RWPE2 (cell line): ENCODE measurements at places on chromosomes 4 and X.

DNA sequence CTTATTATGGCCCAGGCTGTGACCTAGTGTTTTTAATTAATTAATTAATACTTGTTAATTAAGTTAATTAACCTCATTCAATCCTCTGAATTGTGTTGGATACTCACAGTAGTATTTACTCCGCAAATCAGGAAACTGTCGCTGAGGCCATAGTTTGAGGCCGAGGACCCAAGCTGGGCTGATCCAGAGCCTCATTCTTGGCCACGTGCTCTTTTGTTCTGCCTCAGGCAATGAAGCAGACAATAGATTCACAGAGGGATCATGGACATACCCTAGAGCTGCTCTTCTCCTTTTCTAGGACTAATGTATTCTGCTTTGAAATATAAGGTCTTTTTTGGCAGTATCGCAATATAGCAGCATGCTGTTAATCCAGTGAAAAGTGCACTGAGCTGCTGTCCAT, 24.0 kb upstream of the SNCA start:
- no peak for DNase-seq
- H3K4me1 ChIP-seq, result no peaks in the 10 kb centered on the region
- no peak overlapping the region for H3K4me3 ChIP-seq
- H3K27me3 ChIP-seq, result no peaks in the 10 kb centered on the region
- H3K27ac ChIP-seq, result no peak overlapping the region

- DNase-seq, result no peak
- H3K27ac ChIP-seq, result peak overlapping the region; percentile 80
- H3K4me1 ChIP-seq, result peaks cover 20% of the 10 kb centered on the region
- H3K4me3 ChIP-seq, result no peak overlapping the region
These were observed 26.0 kb downstream of the ARL13A start for GRCh38 chrX:100995469-100995868.

GRCh38 chr4:23084559-23085248, 392.0 kb downstream of the GBA3 start:
- H3K4me3 ChIP-seq, result no peak overlapping the region
- H3K36me3 ChIP-seq, result no peaks in the 10 kb centered on the region
- no peak for DNase-seq

- H3K4me1 ChIP-seq, result peaks cover 4% of the 10 kb centered on the region
- H3K27me3 ChIP-seq, result no peaks in the 10 kb centered on the region
- H3K4me3 ChIP-seq, result no peak overlapping the region
- peaks cover 34% of the 10 kb centered on the region for H3K36me3 ChIP-seq
- DNase-seq, result no peak
- H3K27ac ChIP-seq, result no peak overlapping the region
These were observed 32.9 kb downstream of the LAMTOR3 start for GRCh38 chr4:99861120-99861905.

DNA sequence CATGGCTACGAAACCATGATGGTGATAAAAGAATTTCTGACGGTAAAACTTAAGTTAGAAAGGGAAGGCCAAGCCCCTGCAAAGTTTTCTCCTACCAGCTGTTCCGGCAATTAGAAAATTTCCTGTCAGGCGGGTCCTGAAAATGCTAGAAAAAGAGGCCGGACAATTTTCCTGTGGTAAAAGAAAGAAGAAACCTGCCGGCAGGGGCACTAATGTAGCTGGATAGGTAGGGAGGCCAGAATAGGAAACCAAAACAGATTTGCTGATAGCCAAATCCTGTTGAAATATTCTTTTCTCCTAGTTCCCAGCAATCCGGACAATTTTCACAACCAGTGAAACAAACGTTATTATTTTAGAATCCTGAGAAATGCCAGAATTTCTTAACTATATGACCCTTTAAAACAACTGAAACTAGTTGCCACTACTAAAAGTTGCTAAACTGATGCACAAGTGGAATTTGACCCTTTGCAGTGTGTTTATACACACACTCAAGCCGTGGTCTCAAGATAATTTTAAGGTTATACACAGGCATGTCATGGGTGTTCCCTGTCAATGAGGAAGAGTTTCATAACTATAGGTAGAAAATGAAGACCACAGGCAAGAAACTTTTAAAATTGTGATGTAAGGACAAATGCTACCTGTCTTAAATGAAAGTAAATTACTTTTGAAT, 47.7 kb downstream of the RPS6KA3 start:
- no peak overlapping the region for H3K27ac ChIP-seq
- H3K27me3 ChIP-seq, result no peaks in the 10 kb centered on the region
- no peak for DNase-seq
- no peaks in the 10 kb centered on the region for H3K36me3 ChIP-seq
- H3K4me3 ChIP-seq, result no peak overlapping the region

- H3K27ac ChIP-seq, result no peak overlapping the region
- no peaks in the 10 kb centered on the region for H3K36me3 ChIP-seq
- no peak overlapping the region for H3K4me3 ChIP-seq
- no peak for DNase-seq
- H3K27me3 ChIP-seq, result no peaks in the 10 kb centered on the region
These were observed 258.4 kb downstream of the PPARGC1A start for GRCh38 chr4:23631255-23631950.

- no peaks in the 10 kb centered on the region for H3K4me1 ChIP-seq
- no peak for DNase-seq
- H3K27me3 ChIP-seq, result no peaks in the 10 kb centered on the region
- H3K27ac ChIP-seq, result no peak overlapping the region
These were observed 61.3 kb downstream of the HS3ST1 start for GRCh38 chr4:11367371-11367770.

GRCh38 chr4:105714071-105714521, 5.5 kb downstream of the GSTCD start:
- peak overlapping the region; percentile 46 for H3K27ac ChIP-seq
- no peaks in the 10 kb centered on the region for H3K27me3 ChIP-seq
- no peak for DNase-seq
- H3K4me1 ChIP-seq, result peaks cover 45% of the 10 kb centered on the region
- peaks cover 15% of the 10 kb centered on the region for H3K36me3 ChIP-seq

DNA sequence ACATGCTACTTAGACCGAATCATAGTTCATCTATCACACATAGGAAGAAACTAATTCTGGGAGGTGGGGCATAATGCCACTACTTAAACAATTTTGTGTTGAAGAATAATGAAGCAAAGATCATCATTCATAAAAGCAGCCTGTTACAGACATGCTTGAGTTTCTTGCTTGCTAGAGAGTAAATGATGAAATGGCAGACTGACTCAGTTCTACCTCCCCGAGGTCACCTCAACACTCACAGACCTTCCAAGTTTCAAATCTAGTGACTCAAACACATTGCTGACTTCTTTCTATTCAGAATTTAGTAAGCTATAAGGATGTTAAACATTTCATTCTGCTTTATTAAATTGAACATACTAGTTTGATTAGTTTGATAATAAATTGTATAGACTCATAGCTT, 636.5 kb upstream of the FRG1 start:
- no peaks in the 10 kb centered on the region for H3K36me3 ChIP-seq
- H3K27me3 ChIP-seq, result no peaks in the 10 kb centered on the region
- peaks cover 24% of the 10 kb centered on the region for H3K4me1 ChIP-seq
- no peak for DNase-seq

DNA sequence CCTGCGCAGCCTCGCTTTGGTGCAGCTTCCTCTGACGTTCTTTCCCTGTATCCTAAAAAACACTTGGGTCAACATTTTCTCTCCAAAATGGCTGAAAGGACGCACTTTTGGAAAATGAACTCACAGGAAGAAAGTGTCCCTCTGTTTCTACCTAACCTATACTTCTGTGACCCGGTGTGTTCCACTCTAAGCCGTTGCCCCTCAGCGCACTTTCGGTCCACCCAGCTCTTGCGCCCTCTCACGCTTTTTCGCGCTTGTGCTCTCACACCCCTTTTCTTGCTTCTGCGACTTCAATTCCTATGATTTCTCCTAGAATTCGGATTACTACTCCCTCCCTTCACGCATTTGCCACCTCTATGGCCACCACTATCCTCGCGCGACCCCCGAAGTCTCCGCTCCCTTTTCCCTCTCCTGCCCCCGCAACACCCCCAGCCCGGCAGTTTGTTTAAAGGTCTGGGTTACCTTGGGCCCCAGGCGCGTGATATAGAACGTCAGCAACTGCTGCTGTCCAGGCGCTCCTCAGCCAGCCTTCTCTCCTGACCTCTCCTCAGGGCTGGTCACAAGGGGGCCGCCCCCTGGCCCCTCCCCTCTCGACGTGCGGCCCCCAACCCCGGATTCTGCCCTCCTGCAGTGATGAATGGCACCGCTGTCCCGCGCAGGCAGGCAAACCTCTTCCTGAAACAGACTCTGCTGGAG, at the start of gene USP51:
Gene USP51, minus strand, starts transcription at position 535 of the 696 bp plus-strand sequence. CDS start 909 bp downstream, outside the sequence.
- peak within 1 kb of the TSS; percentile 40 for H3K27ac ChIP-seq
- peak within 1 kb of the TSS; percentile 51 for H3K4me3 ChIP-seq
- no peak for DNase-seq
- no peaks in the 10 kb centered on the region for H3K4me1 ChIP-seq
- no peaks in the 10 kb centered on the region for H3K36me3 ChIP-seq
- H3K27me3 ChIP-seq, result no peaks in the 10 kb centered on the region

GRCh38 chr4:72900952-72901351, 168.6 kb downstream of the COX18 start:
- H3K36me3 ChIP-seq, result no peaks in the 10 kb centered on the region
- no peaks in the 10 kb centered on the region for H3K27me3 ChIP-seq
- no peak overlapping the region for H3K27ac ChIP-seq
- H3K4me3 ChIP-seq, result no peak overlapping the region

GRCh38 chr4:151407466-151408379, 1.3 kb upstream of the FHIP1A start:
- peak overlapping the region; percentile 80 for H3K27ac ChIP-seq
- no peak for DNase-seq
- no peaks in the 10 kb centered on the region for H3K36me3 ChIP-seq
- H3K4me3 ChIP-seq, result peak overlapping the region; percentile 83
- H3K27me3 ChIP-seq, result no peaks in the 10 kb centered on the region

GRCh38 chr4:153273751-153274150, 69.5 kb downstream of the TRIM2 start:
- no peak for DNase-seq
- H3K27me3 ChIP-seq, result no peaks in the 10 kb centered on the region
- 0 out of 2 replicates have a peak, but pooled peaks cover 3% of the 10 kb centered on the region for H3K36me3 ChIP-seq
- no peaks in the 10 kb centered on the region for H3K4me1 ChIP-seq
- no peak overlapping the region for H3K4me3 ChIP-seq

DNA sequence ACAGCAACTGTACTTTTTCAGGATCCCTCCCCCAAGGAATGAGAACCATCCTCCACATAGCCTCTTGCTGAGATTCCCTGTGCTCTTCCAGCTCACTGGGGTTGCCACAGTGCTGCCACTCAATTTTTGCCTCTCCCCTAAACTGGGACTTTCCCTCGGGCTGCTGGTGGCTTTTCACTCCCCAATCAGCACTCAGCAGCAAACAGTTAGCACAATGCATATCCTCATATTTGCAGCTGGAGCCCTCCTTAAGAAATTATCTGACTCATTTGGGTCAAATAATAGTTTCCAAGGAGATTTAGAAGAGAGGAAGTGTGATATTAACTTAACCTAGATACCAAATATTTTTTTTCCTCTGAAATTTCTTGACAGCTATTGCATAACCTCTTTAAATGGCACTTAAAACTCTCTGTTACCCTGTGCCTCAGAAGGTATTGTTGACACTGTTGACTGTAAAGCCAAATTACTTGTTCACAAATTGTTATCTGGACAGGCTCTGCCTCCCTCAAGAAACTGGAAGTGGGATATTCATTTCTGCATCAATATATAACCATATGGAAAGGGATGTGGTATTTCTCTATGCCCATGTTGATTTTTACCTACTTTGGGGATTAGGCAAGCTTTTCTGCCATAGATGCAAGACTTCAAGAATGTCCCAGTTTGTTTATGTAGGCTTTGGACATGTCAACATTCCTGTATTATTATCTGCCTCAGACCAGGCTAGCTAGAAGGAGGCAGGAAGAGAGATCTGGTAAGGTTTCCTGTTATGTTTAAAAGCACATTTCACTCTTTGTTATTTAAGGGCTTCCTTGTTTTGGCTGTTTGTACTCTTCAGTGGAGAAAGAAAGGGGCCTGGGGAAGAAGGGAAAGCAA, 58.0 kb downstream of the SEPTIN11 start:
- H3K27me3 ChIP-seq, result no peaks in the 10 kb centered on the region
- no peak overlapping the region for H3K4me3 ChIP-seq

GRCh38 chr4:94480362-94480951, 28.7 kb downstream of the PDLIM5 start:
- H3K27ac ChIP-seq, result peak overlapping the region; percentile 14
- no peaks in the 10 kb centered on the region for H3K27me3 ChIP-seq
- H3K36me3 ChIP-seq, result peaks cover 7% of the 10 kb centered on the region
- peaks cover 39% of the 10 kb centered on the region for H3K4me1 ChIP-seq

- DNase-seq, result no peak
- H3K27me3 ChIP-seq, result no peaks in the 10 kb centered on the region
- H3K4me3 ChIP-seq, result no peak overlapping the region
These were observed 40.9 kb downstream of the MOB1B start for GRCh38 chr4:70943114-70943513.

DNA sequence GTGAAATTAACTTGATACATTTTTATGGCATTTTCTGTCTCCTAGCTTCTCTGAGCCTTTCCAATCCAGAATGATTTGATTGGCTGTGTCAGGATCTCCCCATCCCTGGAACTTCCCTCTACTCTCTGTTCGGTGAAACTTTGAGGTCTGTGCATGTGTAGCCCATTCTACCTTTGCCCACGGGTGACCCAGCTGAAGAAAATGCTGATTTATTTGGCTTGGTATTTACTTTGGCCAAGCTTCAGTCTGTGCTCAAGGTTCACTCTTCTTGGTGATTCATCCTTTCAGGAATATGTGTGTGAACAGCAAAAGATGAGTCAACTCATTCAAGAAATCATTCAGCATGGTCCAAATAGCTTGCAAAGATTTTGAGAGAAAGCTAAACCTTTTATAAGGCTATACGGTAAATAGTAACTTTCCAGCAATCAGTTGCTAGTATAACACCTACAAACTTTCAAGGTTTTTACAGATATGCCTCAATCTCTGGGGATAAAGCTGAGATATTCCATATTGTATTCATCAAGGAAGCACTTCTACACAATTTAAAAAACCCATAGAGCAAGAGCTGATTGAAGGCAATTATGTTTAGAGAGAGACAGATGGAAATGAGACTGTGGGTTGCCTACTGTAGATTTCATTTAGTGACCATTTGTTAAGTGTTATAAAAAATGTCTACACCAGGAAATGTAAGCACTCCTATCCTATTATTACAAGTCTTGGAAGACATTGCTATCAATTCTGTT, 233.9 kb upstream of the CXXC4 start:
- peak overlapping the region; percentile 76 for H3K27ac ChIP-seq
- H3K4me3 ChIP-seq, result no peak overlapping the region
- H3K27me3 ChIP-seq, result no peaks in the 10 kb centered on the region
- peaks cover 25% of the 10 kb centered on the region for H3K4me1 ChIP-seq
- peak; percentile 62 for DNase-seq
